ENCODE measurements at places on chromosomes 12 and 14.

DNA sequence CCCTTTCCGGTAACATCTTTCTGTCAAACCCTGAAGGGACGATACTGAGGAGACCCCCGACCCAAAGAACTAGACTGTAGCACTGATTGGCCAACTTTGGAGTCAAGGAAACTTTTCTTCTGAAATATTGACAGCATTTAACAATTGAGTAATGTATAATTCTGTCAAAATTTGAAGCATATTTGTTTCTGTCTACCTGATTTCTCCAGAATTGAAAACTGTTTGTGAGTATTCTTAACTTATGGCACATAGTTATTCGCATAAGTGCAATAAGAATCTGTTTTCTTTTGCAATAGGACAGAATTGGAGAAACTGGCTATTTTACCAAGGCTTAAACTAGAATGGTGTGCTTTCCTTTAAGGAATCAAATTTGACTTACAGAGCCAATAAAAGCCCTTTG lies 267.1 kb upstream of the FOXN3 start:
- DNase-seq, result no peak

- no peak for DNase-seq
Measured at GRCh38 chr12:93429852-93430251, 11.9 kb downstream of the UBE2N start.

- no peak for DNase-seq
Measured at GRCh38 chr12:11762723-11763326, 113.4 kb downstream of the ETV6 start.

DNA sequence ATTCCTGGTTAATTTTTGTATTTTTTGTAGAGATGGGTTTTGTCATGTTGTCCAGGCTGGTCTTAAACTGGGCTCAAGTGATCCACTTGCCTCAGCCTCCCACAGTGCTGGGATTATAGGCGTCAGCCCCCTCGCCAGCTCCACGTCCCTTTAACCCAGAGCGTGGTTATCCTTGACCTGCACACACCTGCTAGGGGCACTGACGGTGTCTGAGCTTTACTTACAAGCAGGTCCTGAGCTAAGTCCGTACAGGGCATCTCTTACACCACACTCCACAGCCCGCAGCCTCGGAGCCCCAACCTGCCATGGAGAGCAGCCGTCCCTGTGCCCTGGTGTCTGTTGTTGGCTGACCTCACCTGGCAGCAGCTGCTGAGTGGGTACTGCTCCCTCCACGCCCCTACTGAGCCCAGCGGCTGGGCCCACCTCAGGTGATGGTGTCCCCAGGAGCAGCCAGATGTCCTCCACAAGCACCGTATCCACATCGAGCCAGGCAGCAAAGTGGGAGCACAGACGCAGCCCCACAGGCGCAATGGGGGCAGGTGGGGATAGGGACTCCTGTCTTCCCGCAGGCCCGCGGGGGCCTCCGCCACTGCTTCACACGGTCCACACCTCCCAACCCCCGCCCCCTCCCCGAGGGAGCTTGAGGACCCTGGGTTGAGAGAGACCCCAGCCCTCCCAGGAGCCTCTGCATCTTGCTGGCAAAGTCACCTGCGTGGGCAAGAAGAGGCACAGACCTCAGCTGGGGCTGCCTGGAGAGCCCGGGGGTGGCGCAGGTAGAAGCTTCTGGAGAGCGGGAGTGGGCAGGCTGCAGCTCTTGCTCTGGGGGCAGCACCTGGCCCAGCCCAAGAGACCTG lies 325.4 kb upstream of the SFSWAP start:
- DNase-seq, result no peak

DNA sequence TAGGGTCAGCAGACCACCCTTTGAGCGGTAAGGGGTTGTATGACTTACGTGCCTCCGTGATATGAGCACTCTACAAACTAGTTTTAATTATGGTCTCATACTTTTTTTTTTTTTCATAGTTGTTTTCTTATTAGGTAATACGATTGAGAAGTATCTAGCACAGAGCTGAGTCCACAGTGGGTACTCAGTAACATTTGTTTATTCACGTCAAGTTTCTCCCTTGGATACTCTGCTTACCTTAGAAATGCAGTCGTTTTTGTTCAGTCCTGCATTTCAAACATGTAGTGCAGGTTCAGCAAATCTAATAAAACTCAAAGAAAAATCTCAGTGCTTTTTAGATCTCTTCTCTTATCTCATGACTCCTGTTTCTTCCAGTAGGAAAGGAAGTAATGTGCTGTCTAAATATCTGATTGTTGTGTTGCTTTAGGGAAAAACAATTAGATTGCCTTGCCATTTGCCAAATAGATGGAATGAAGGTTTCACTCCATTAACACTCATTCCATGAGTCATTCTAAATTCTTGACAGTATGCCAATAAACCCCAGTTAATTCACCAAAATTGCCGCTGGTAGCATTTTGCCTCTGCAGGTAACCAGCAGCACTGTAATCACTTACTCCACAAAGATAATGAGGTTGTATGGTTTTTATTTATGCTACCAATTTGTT lies 118.9 kb downstream of the PTCSC3 start:
- no peak for DNase-seq

- DNase-seq, result no peak
Measured at GRCh38 chr12:54042970-54043853, 10.4 kb downstream of the HOXC5 start.

DNA sequence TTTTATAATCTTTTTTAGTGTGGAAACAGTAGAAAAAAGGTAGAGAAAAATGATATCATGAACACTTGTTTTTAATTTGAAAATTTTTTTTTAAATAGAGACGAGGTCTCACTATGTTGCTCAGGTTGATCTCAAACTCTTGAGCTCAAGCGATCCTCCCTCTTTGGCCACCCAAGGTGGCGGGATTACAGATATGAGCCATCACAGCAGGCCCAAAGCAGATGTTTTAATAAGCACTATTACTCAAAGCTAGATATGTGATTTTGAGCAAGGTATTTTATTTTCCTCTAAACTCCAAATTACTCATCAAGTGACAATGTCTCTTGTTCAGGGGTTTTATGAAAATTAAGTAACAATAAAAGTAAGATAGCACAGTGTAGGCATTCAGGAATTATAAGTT lies 10.7 kb upstream of the WDR89 start:
- DNase-seq, result no peak

- DNase-seq, result no peak
Measured at GRCh38 chr14:73259837-73260236, 22.5 kb downstream of the PAPLN start.

DNA sequence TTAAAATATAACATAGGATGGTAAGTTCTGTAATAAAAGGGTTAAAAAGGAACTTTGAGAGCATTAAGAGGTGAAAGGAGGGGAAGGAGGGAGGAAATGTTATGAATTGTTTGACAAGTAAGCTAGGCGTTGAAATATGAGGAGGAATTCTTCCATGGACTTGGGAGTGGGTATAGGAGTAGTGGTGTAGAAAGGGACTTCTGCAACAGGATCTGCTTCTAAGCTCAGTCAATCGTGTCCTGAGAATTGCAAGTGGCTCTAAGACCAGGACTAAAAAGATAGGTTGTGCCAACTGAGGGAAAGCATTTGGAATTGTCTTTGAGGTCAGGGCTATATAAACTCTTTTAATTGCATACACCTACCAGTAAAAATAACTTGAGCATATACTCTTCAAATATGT lies 74.1 kb upstream of the SLC38A2 start:
- DNase-seq, result peak; percentile 45

DNA sequence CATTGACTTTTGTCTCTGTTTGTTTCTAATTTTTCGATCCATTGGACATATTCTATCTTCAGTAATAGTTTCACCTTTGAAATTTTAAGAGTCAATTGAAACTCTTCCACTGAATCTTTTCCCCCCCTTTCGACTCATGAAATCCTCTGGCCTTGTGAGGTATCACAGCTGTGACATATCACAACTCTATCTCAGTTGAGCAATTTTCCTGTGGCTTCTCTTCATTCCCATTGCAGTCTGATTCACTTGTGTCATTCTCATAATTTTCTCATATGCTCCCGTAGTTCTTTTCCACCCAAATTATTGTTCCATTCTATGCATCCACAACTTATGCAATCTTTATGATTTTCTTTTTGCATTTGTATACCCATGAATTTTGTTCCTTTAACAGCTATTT lies 261.6 kb downstream of the DACT1 start:
- DNase-seq, result peak; percentile 92

Data from iris pigment epithelial cell (primary cell).